ENCODE measurements at places on chromosomes 4 and X.

DNA sequence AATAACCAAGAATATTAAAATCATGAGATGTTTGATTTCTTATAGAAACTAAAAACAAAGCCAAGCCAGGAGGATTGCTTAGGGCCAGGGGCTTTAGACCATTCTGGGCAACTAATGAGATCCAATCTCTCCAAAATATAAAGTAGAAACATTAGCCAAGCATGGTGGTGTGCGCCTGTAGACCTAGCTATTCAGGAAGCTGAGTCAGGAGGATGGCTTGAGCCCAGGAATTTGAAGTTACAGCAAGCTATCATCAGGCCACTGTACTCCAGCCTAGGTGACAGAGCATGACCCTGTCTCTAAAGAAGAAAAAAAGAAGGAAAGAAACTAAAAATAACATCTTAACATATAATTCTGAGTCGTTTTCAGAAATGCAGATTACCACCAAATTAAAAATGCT, 96.7 kb downstream of the NAF1 start:
- DNase-seq, result no peak

DNA sequence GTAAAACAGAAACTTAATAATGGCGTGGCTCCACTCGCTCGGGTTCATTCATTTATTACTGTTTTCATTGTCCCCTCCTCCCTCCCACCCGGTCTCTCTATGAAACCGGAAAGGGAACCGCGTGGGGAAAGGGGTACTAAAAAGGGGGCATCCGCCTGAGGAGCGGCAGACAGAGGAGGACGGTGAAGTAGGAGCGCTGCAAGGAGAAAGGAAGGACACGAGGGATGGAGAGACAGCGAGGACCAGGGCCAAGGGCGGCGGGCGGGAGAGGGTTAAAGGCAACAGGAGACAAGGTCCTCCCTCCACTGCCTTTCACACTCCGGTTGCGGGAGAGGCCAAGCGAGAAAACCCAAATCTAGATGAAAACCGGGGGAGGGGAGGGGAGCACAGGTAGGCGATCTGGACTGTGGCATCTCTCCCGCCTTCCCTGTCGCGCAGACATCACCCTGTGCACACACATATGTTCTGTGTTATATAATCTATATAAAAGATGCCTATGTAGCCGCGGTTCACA, 829 bp downstream of the ELOVL6 start:
- DNase-seq, result no peak

DNA sequence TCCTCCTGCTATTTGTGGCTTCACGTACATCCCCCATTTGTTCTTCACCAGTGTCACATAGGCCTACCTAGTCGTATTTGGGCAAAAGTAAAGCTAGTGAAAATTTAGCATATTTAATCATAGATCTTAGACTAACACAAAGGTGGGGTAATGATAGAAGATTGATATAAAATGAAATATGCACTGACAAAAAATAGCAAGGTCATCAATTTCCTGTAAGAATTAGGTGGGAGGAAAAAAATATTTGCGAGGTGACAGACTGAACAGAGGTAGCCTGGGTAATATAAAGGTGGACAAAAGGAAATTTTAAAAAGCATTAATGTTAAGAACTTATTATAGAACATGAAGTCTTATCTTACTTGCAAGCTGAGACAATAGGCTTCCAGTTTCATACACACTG, 239.9 kb downstream of the PCDH10 start:
- no peak for DNase-seq

DNA sequence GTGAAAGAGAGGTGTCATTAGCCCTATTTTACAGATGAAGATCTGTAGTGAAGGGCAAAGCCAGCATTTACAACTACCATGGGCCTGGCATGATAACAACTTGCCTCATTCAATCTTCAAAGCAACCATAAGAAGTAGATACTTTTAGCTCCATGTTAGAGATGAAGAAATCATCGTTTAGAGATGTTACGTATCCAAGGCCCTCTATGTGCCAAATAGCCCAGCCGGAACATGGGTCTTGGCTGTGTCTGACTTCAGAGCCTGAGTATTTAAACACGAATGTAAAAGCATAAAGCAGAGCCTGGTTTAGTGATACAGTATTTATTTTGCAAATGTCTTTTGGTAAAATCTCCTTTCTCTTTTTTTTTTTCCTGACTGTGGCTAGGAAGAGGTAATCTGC, 197.1 kb downstream of the RASL11B start:
- DNase-seq, result no peak

DNA sequence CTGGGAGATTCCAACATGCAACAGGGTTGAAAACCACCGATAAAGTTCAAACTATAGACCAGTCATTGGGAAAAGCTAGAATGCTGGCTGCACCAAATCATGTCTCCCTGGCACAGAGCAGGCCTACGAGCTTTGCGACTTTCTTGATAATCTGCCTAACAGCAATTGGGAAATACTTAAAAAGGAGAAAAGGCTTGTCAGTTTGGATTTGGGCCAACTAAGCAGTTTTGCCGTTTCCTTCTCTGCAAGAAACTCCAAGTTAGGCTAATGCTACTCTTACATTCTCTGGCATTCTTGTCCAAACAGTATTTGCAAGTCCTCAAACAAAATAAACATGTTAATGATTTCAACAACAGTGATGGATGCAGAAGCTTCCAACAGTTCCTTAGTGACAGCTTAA, 87.9 kb downstream of the PDK3 start:
- no peak for DNase-seq

GRCh38 chr4:102616636-102617035, 115.5 kb downstream of the NFKB1 start:
- no peak for DNase-seq

All from D721Med (cell line).